Progenitor cell of endocrine pancreas (in vitro differentiated cells): ENCODE measurements at places on chromosomes 1 and 21.

- no peak for DNase-seq
Observed at GRCh38 chr21:39850333-39850732, 16.9 kb upstream of the PCP4 start.

DNA sequence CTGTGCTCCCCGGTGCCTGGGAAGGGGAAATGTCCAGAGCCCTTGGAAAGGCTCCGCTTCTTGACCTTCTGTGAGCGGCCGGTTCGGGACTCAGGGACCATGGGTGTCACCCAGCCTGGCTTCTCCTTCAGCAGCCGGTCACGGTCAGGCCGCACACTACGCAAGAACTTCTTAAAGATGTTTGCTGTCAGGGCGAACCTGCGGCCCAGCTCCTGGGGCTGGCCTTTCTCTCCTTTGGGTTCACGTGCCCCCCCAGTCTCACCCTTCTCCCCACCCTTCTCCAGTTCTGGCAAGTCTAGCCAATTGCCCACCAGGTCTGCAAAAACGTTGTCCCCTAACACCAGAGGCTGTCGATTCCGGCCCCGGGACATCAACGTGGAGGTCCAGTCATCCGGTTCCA lies 12.1 kb downstream of the INKA2 start:
- DNase-seq, result no peak

GRCh38 chr1:198014355-198014754 lies 97.2 kb downstream of the LHX9 start:
- no peak for DNase-seq

DNA sequence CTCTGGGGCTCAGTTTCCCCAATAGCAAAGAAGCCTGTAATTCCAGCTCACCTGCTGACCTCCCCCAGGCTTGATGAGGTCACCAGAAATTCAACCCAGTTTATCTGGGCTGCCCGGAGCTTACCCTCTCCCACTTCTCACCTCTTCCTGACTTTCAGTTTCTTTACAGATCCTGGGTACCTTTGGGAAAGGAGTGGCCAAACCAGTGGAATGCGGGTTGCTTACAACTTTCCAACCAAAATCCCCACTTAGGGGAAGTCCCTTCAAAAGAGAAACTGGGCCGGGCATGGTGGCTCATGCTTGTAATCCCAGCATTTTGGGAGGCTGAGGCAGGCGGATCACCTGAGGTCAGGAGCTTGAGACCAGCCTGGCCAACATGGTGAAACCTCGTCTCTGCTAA lies 5.9 kb upstream of the MARCKSL1 start:
- DNase-seq, result no peak

GRCh38 chr1:88557014-88557413 lies 127.1 kb upstream of the PKN2 start:
- no peak for DNase-seq

DNA sequence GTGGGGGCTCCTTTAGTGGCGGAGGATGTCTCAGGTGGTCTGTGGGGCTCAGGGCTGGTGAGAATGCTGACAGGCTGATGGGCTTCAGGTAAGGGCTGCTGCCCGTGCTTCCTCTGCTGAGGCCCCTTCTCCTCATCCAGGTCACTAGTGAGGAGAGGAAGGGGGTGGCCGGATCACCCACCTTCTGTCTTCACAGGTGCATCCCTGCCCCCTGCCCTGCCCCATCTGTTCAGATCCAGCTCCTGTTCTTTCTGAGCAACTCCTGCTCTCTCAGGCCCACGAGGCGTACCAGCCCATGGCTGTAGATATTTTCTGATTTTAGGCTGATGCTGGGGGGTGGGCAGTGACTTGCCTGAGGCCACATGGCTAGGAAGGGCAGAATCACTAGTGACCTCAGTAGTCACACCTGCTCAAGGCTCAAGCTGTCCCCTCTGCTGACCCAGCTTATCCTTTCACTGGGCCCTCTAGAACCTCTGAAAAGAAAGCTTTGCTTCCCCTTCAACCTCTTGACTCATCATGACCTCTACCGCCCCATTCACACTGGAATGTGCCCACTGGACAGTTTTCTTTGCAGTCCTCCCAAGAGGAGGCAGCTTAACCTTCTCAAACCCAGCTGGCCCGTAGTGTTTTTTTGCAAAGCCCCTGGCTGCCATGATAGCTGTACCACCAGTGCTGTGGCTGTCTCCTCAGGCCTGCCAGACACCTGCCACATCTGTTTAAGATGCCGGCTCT lies 14.8 kb downstream of the DCST2 start:
- no peak for DNase-seq

DNA sequence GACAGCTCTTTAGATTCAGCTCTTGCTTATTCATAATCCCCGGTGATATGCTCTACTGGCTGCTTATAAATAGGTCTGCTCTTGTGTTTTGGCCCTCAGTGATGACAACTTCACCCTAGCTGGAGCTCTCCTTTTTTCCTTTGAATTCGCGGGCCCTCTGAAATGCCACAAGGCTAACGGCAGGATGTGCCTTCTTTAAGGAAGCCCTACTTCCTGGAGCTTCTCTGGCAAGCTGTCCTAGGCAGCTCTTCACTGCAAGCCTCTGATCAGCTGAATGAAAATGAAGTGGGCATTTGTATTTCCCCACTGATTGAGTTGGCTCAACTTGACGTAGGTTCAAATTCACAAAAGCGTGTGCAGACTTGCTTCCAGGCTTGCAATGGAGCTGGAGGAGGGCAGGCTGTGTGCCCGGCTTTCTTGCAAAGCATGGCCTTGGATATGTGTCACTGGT lies 22.2 kb downstream of the SGIP1 start:
- DNase-seq, result no peak

- no peak for DNase-seq
Observed at GRCh38 chr1:201422026-201422425, 496 bp upstream of the TNNI1 start.
